ENCODE measurements at places on chromosomes 16 and 17.

DNA sequence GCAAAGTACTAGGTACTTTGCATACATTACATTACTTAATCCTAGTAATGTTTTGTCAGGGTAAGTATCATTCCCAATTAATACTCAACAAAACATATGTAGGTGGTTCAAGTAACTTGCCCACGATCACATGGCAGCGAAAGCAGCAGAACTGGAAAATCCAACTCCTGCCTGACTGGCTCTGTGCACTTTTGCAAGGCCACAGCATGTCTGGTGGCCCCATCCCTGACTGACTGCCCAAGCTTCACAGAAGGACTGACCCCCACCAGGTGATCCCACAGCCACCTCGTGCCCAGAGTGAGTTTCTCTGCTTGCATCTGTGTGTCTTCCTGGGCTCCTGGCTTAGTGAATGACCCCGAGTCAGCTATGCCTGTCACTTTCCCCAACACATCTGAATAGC is 11.4 kb downstream of the CNP start:
- DNase-seq: no peak

DNA sequence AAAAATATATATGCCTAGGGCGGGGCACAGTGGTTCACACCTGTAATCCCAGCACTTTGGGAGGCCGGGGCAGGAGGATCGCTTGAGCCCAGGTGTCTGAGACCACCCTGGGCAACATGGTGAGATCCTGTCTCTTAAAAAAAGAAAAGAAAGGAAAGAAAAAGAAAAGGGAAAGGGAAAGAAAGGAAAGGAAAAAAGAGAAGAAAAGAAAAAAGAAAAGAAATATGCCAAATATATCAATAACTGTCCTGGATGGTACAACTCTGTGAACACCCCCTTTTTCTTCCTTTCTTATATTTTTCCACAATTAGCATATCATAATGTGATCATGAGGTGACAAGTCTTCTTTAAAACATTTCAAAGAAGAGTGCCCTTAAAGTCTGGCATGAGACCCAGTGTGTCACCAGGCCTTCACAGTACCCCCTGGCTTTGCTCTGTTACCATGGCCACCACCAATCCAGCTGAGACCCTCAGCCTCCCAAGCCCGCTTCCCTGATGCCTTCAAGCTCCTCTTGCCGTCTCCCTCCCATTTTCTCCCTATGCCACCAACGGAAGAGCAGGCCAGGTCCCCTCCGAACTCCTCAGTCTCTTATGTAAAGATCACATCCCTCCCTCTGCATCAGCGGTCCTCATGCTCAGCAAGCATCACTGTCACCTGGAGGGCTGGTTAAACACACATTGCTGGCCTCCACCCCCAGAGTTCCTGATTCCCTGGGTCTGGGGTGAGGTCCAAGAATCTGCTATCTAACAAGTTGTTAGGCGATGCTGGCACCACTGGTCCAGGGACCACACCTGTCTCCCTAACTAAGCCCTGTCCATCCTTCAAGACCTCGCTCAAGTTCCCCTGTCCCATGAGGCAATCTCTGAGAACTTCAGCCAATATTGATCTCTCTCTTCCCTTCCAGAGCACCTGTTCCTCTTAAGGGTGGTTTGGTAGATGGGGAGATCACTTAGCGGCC is 44.5 kb downstream of the CUEDC1 start:
- no peak for DNase-seq

DNA sequence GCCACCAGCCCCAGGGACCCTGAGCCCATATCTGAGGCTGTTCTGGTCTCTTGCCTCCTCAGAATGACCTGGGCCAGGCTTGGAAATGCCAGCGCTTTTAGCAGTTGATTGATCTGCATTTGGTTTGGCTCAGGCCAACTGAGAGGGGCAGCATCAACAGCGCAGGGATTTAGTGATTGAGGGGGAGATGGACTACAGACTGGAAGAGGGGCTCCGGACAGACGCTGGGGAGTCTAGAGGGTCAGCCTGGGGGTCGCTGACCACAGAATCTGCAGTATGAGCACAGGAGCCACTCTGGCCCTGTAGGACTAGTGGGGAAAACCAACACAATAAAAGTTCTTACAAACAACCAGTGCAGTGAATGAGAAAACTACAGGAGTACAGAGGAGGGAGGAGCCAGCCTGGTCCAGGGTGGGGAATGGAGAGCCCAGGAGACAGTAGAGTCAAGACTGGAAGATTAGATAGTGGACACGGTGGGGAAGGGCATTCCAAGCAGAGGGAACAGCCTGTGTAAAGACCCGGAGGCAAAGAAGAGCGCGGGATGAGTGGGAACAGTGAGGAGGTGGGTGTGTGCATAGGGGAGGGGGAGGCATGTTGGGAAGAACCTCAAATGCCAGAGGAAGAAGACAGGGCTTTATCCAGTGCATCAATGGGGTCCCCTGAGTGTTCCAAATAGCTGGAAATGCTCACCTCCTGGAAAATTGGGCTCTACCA is 128.9 kb downstream of the MRM1 start:
- no peak for DNase-seq

DNA sequence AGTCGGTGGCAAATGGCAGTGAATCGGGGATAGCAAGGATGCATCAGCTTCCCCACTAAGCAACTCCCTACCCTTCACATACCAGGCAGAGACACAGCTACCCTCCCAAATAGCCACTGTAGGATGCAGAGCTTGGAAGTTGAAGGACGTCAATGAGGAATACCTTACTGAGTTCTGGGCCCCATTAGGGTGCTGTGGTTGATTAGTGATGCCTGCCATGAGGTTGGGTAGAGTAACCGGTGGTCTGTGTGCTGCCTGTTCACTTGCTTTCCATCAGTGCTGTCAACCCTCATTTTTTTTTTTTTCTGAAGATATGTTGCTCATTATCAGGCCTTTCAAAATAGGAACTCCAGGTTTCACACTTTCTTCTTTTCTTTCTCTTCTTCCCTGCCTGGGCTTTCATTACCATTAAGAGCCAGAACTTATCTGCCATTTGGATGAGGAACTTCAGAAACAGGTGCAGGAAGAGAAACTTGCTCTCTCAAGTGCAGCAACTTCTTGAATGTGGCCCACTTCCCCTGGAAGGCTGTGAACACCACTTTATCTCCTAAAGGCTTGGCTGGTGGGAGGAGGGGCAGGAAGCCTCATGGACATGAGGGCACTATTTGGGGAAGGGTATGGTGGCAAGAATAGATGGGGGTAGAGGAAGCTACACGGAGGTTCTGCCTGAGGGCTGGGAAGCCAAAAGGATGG is 183.5 kb downstream of the NTN1 start:
- DNase-seq: no peak

GRCh38 chr17:6638046-6638908 is 2.2 kb downstream of the KIAA0753 start:
- DNase-seq: no peak

GRCh38 chr17:48348352-48348751 is 81.7 kb downstream of the SKAP1 start:
- DNase-seq: no peak

- no peak for DNase-seq
These were observed 49.7 kb downstream of the ARHGAP44 start for GRCh38 chr17:12839042-12839441.

DNA sequence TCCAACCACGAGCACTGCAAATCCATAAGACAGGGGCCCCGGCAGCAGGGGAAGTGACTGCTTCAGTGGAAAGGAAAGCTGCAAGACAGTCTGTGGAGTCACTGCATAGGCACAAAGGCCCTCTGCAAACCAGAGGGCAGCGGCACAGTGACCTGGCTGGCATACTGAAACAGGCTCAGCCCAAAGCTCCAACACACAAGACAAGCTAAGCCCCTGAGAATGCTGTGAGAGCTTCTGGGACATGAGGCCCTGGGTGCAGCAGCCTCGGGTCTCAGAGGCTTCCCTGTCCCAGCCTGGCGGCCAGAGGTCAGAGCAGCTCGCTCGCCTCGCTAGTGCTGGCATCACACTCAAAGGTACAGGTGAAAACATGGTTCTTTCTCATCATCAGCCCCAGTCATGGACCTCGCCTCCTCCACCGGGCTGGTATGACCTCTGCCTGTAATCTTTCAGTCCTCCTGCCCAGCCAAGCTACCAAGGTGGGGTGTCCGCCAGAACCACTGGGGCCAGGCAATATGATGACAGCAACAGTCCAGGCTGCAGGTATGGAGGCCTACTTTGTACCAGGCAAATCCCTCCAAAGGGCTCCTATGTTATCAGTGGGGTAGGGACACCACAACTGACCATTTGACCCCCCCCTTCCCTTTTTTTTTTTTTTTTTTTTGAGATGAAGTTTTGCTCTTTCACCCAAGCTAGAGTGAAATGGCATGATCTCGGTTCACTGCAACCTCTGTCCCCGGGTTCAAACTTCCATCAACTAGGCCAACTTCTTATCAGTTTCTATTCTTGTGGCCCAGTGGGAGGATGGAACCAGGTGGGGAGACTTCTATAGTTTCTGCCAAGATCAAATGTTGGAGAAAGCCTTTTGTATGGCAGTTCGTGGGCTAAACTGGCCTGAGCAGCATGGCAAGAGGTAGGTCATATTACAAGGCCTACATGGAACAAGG is 19.2 kb downstream of the ST3GAL2 start:
- DNase-seq: no peak

- no peak for DNase-seq
These were observed 147.5 kb downstream of the CDH11 start for GRCh38 chr16:64974381-64974780.

- no peak for DNase-seq
These were observed 223.3 kb upstream of the KCNJ16 start for GRCh38 chr17:69851736-69852135.

- no peak for DNase-seq
These were observed 115.5 kb upstream of the NLRP1 start for GRCh38 chr17:5699814-5700213.

DNA sequence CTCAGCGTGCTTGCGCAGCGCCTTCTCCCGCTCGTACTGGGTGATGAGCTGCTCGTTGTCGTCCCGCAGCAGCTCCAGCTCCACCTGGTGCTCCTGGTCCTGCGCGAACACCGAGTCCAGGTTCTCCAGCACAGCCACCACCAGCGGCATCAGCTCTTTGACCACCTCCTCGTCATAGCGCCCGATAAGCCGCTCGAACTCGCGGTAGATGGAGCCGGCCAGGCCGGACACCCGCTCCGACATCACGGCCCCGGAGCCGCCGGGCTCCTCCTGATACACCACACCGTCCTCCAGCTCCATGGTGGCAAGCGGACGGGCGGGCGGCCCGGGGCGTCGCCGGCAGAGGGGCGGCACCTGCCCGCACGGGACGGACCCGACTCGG is 320 bp downstream of the SPAG9 start:
- DNase-seq: peak; percentile 16

- no peak for DNase-seq
These were observed 422.3 kb upstream of the PSMD7 start for GRCh38 chr16:73874324-73874723.

DNA sequence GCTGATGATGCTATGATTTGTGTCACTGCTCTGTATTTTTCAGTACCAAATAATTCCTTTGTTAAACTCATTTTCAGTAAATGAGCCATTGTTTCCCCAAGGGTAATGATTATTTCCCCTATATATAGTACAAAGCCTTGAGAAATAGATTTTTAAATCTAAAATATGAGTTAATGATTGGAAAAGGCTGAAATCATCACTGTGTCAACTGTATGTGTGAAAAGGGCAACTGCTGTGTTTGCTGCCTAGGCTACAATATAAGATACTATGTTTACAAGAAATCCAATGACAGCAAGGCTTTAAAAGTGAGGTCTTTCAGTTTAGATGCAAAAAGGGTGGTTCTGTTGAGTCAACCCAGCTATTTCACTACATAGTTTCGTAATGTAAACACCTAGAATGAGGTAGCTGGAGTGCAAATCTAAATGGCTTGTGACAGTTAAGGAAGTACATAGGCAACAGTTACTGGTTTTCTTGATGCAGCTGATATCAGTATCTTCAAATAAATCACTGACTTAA is 15.3 kb downstream of the NLK start:
- no peak for DNase-seq

- no peak for DNase-seq
These were observed 213.4 kb downstream of the SLC39A11 start for GRCh38 chr17:72878975-72879660.

DNA sequence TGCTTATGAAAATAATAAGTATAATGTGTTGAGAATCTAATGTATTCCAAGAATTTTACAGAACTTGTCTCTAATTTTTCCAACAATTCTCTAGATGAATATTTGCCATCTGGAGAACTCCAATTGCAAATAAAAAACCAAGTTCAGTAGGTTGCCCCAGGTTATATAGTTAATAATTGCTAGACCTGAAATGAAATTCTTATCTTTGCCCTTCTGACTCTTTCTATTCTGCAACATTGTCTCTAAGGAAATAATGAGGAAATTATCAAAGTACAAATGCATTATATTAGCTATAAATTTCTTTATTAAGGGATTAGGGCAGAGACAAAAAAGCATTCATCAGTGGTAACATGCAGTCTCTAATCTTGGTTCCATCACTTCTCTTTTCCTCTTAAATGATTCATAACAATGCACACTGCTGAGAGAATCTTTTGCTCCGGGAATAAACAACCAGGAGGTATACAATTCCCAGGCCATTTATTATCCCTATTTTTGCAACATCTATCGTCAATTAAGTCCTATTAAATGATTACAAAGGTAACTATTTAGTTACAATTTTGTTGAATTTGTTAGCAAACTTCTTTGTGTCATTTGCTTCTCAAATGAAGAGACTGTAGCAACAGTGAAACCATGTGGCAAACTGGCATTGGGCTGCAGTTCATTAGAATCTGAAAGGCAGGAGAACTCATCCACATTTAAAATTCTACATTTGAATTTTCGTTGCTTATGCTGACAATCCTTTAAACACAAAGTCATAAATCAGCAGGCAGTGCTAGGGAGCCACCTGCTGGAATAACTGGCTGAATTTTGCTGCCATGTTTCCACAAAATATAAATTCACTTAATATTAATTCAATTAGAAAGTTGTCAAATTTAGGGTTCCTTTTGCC is 349.6 kb downstream of the KIF2B start:
- no peak for DNase-seq

DNA sequence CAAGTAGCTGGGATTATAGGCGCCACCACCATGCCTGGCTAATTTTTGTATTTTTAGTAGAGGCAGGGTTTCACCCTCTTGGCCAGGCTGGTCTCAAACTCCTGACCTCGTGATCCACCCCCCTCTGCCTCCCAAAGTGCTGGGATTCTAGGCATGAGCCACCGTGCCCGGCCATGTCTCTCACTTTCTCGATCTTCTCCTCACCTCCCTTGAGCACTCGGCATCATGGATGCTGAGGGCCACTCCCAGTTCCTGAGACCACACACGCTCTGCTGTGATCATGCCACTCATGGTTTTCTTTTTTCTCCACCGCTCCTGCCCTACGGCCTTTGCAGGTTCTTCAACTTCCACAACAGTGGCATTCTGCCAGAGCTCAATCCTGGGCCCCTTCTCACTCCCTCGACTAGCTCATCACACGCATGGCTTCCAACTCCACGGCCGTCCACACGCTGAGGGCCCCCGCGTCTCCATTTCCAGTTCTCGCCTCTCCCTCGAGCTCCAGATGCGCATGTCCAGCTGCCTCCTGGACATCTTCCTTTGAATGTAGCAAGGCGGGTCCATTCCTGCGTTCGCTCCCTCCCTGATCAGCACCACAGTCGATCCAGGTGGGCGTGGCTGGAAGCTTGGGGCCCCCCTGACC is 5.5 kb upstream of the NCBP3 start:
- no peak for DNase-seq

Data from activated T-cell treated with anti-CD3 and anti-CD28 coated beads for 24 hours (primary cell).